Vagina (tissue), 2 donors: ENCODE measurements at places on chromosomes 12 and 14. TPM values are rescaled to one million over a fixed set of nuclear protein-coding genes. Genes with fewer than 3 reads are reported as not detected.

Gene RIMKLB
- total RNA-seq: 44.7 TPM

Gene ESR2
- total RNA-seq: 2.2 TPM

Gene BAZ1A
- 38.5 TPM for total RNA-seq

Gene WASHC3
- total RNA-seq: 49.4 TPM

Gene TRIM9
- 2.2 TPM for total RNA-seq

Gene LBHD2
- not detected for total RNA-seq

Gene NRXN3
- 4.7 TPM for total RNA-seq

Gene CD69
- total RNA-seq: 28.5 TPM

Gene RD3L
- not detected for total RNA-seq

Gene A2M
- total RNA-seq: 274 TPM

DNA sequence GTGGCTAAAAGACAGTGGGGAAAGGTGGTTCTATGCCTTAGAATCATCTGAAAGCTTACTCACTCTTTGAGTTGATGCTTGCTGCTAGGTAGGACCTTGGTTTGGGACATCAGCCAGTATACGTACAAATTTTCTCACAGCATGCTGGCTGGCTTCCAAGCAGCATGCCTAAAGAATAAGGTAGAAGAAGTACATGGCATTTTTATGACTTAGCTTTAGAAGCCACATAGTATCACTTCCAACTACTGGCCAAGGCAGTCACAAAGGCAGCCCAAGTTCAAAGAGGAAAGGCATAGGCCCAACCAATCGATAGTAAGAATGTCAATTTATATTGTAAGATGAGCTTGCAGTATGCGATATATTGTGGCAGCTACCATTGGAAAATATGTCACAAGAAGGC, 284.2 kb upstream of the CAND1 start:
- H3K4me3 ChIP-seq: no peak overlapping the region
- no peaks in the 10 kb centered on the region for H3K36me3 ChIP-seq
- no peaks in the 10 kb centered on the region for H3K27me3 ChIP-seq
- no peak overlapping the region for H3K27ac ChIP-seq
- no peaks in the 10 kb centered on the region for H3K4me1 ChIP-seq

DNA sequence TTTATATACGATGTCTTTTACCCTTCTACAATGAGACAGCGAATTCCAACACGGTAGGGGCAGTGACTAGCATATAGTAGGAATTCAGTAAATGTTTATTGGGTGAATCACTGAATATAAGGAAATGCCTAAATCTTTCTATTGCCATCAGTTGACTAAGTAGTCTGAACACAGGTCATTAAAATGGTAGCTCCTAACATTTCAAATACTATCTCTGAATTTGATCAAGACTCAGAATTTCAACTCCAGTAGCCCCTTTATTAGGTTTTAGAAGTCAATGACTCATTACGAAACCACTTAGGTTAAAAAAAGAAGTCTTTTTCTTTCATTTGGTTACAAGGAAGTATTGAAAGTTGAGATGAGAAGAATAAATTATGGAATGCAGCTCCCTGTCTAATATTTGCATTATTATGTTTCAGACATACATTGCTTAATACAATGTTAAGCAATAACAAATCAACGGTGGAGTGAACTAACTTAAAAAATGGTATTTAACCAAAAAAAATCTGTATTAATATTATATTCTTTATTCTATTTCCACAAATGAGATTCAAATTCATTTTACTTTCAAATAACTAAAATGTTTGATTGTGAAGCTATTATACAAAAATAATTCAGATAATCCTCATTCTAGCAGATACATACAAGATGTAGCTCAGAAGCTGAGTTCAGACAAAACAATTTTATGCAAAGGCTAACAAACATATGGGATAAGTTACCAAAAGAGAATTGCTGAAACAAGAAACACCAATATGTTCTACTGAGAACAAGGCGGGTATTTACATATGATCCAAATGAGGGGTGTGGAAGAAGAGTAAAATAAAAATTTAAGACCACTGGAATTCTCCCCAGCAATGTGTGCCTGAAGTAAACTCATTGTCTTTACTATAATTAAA, 302.7 kb downstream of the CEP128 start:
- H3K4me1 ChIP-seq: no peaks in the 10 kb centered on the region
- DNase-seq: no peak
- no peaks in the 10 kb centered on the region for H3K36me3 ChIP-seq
- H3K4me3 ChIP-seq: no peak overlapping the region

DNA sequence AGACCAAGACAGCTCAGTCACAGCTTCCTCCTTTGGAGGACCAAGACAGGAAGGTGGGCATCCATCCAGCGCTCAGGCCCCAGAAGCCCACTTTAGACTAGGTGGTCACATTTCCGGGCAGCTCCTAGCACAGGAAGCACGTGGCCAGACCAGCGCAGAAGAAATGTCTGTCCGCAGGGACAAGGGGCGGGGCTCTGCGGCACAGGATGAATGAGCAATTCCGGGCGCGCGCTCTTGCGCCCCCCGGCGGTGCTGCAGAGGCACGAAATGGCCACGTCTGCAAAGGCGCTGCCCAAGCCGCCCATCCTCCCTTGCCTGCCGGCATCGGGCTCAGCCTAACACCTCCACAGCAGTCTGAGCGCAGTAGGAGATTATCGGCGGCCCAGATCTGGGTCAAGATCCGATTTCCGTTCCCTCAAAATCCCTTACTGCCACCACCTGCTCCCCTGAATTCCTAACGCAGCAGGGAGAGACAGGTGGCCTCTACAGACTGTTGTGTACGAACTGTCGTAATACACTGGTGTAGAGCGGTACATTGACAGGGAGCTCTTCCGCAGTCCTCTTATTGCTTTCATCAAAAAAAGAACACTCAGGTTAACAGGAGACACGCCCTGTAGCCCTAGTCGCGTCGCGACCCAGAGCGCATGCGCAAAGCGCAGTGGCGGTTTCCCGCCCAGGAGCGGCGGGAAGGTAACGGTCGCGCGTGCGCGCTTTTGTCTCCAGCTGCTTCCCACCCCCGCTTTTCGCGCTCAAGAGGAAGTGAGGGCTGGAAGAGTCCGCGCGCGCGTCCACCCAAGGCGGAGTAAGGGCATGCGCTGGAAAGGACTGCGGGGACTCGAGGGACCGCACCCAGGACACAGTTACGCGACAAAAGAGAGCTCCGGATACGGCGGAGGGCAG, 794 bp downstream of the TUBA1B start:
- H3K27me3 ChIP-seq: no peaks in the 10 kb centered on the region
- peak overlapping the region; percentile 98 for H3K27ac ChIP-seq
- H3K4me3 ChIP-seq: peak overlapping the region; percentile 83
- DNase-seq: no peak

GRCh38 chr14:37652042-37652441, 56.6 kb downstream of the TTC6 start:
- no peaks in the 10 kb centered on the region for H3K36me3 ChIP-seq
- no peaks in the 10 kb centered on the region for H3K4me1 ChIP-seq
- H3K27ac ChIP-seq: no peak overlapping the region
- no peak overlapping the region for H3K4me3 ChIP-seq

- H3K36me3 ChIP-seq: no peaks in the 10 kb centered on the region
- DNase-seq: no peak
- no peak overlapping the region for H3K4me3 ChIP-seq
- no peak overlapping the region for H3K27ac ChIP-seq
- no peaks in the 10 kb centered on the region for H3K27me3 ChIP-seq
Measured at GRCh38 chr12:78191611-78192010, 360.9 kb downstream of the NAV3 start.

DNA sequence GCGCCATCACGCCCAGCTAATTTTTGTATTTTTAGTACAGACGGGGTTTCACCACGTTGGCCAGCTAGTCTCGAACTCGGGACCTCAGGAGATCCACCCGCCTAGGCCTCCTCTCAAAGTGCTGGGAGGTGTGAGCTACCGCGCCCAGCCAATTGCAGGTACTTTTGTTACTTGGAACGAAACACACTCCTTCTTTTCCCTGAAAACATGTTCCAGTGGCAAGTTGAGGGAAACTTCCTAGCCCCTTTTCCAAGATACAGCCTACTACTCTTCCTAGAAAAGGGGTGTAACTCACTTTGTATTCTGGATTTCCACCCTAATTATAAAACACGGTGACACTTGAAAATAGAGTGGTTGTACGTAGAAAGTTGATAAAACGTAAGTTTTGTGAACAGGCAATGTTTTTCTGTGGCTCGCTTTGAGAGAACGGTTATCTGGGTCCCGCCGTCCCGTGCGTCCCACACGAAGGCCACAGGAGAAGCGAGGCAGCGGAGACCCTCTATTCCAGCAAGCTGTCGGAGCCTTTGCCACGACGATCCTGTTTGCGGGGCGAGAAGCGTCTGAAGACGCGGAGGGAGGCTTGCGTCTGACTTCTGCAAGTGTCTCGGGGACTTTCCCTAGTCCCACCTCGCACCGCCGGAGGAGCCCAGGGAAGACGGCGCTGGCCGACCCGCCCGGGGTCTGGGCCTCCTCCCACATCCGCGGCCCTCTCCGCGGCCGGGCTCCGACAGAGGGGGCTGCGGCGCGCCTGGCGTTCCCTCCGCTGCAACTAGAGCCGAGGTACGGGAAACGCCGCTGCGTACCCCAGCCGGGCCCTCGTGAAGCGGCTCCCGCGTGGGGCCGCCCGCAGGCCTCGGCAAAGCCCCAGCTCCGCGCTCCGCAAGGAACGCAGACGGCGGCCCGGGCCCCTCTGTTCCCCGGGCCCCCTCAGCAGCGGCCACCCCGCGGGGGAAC, 745 bp downstream of the CDCA4 start:
- H3K4me1 ChIP-seq: peaks cover 57% of the 10 kb centered on the region
- no peaks in the 10 kb centered on the region for H3K36me3 ChIP-seq
- DNase-seq: no peak
- H3K27me3 ChIP-seq: no peaks in the 10 kb centered on the region
- H3K27ac ChIP-seq: peak overlapping the region; percentile 90

- no peak for DNase-seq
- H3K36me3 ChIP-seq: no peaks in the 10 kb centered on the region
- H3K27ac ChIP-seq: no peak overlapping the region
Measured at GRCh38 chr12:131208425-131208824, 254.7 kb downstream of the ADGRD1 start.

DNA sequence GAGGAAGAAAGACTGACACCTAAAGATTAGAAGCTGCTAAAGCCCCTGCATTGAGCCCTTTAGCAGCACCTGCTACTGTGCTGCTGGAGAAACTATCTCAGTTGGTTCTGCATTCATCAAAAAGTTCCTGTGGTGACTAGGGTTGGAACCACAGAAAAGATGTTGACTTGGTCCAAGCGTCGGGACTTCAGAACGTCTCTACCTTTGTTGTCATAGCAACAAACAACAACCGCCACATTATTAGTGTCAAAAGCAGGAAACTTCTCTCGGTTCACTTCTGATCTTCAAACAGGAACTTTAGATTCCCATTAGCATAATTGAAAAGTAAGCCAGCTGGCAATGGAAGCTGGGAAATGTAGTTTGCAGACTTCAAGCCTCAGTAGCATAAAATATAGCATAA, 368.0 kb downstream of the SEC23A start:
- H3K36me3 ChIP-seq: no peaks in the 10 kb centered on the region
- no peak for DNase-seq
- H3K27me3 ChIP-seq: no peaks in the 10 kb centered on the region
- H3K4me3 ChIP-seq: no peak overlapping the region
- no peaks in the 10 kb centered on the region for H3K4me1 ChIP-seq

DNA sequence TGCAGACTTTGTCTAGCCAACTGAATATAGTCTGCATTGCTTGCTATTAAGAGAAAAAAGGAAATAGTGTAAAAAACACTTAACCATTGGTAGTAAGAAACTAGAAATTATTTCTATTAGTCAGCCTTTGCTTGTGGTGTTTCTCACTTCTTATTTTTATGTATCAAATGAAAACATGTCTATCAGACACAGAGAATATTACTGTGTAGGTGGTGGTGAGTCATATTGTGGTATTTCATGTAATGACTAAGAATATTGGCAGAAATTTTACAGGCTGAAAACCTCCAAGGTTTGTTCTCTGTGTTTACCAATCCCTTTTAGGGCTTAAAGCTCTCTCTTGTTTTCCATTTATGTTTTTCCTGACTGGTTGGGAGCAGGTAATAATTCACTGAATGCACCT, 87.2 kb downstream of the DAAM1 start:
- H3K27me3 ChIP-seq: no peaks in the 10 kb centered on the region
- no peaks in the 10 kb centered on the region for H3K36me3 ChIP-seq
- H3K4me3 ChIP-seq: no peak overlapping the region
- peaks cover 20% of the 10 kb centered on the region for H3K4me1 ChIP-seq
- DNase-seq: no peak

GRCh38 chr14:38171197-38171596, 36.5 kb upstream of the SSTR1 start:
- H3K27me3 ChIP-seq: no peaks in the 10 kb centered on the region
- H3K4me3 ChIP-seq: no peak overlapping the region
- no peak for DNase-seq
- H3K36me3 ChIP-seq: no peaks in the 10 kb centered on the region
- H3K27ac ChIP-seq: no peak overlapping the region

- no peak overlapping the region for H3K27ac ChIP-seq
- H3K27me3 ChIP-seq: no peaks in the 10 kb centered on the region
- H3K36me3 ChIP-seq: no peaks in the 10 kb centered on the region
- H3K4me1 ChIP-seq: no peaks in the 10 kb centered on the region
- no peak overlapping the region for H3K4me3 ChIP-seq
Measured at GRCh38 chr12:72982356-72982755, 710.2 kb downstream of the TRHDE start.

DNA sequence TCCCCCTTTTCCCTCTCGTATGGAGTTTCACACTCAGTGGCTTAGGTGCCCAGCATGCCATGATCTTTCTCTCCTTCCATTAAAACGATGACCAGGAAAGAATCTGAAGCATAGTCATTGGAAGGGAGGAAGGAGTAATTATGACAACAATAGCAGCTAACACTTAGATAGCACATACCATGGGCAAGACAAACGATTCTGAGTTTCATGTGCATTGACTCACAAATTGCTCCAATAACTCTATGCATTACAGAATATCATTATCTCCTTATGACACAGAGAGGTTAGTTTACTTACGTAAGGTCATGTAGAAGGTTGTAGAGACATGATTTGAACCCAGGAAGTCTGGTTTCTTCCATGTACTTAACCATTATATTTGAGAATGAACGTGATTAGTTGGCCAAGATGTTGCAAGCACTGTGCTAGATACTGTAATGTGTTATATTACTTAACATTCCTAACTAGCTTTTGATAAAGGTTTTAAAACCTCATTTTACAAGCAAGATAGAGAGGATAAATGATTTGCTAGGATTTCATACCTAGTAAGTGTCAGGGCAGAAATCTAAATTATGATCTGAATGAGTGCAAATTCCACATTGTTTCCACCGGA, 162.4 kb downstream of the CAND1 start:
- H3K36me3 ChIP-seq: no peaks in the 10 kb centered on the region
- no peak overlapping the region for H3K4me3 ChIP-seq
- DNase-seq: no peak
- no peaks in the 10 kb centered on the region for H3K27me3 ChIP-seq

- no peaks in the 10 kb centered on the region for H3K27me3 ChIP-seq
- H3K4me1 ChIP-seq: peaks cover 5% of the 10 kb centered on the region
- H3K27ac ChIP-seq: no peak overlapping the region
- no peaks in the 10 kb centered on the region for H3K36me3 ChIP-seq
- no peak overlapping the region for H3K4me3 ChIP-seq
Measured at GRCh38 chr12:119835068-119835467, 42.1 kb downstream of the CIT start.
